ENCODE measurements at places on chromosomes 16 and 17. TPM values are rescaled to one million over a fixed set of nuclear protein-coding genes. Genes with fewer than 3 reads are reported as not detected.

DNA sequence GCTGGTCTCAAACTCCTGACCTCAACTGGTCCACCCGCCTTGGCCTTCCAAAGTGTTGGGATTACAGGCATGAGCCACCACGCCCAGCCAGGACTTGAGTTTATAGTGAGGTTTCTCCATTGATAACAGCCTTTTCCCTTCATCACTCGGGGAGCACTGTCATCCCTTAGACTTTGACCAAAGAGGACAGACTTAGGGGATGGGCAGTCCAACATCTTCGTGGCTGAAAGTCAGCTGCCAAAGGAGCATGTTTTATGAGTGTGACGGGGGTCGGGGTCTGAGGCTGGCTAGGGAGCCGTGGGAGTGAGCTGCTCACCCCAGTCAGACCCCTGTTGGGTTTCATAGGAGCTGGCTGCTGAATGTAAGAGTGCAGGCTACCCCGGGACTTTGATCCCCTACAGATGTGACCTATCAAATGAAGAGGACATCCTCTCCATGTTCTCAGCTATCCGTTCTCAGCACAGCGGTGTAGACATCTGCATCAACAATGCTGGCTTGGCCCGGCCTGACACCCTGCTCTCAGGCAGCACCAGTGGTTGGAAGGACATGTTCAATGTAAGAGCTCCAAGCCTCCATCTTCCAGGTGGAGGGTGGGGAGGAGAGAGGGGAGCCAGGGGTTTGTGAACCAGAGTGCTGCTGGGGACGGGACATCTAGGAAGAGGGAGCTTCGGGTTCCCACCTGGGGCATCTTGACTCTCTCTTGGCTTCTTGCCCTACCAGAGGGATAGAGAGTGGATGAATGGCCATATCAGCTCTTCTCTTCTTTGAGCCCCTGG, 3.1 kb downstream of the DHRS11 start:
- ATAC-seq, result no peak

The COPZ2 gene
- total RNA-seq, result 16.8 TPM

DNA sequence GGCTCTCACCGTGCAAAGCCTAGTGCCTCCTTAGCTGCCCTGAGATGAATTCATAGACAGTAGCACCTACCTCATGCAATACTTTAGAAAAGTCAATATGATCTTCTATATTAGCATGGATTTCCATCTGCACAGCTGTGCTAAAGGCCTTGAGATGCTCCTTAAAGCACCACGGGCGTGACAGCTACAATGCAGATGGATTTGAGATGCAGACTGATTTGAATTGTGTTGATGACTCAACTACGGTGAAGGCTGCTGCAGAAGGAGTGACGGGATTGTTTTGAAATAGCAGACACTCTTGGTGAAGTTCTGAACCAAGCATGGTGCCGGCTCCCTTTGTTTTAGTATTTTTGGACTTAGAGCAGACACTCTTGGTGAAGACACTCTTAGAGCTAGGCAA, 88.2 kb downstream of the SPECC1 start:
- no peak for ATAC-seq

DNA sequence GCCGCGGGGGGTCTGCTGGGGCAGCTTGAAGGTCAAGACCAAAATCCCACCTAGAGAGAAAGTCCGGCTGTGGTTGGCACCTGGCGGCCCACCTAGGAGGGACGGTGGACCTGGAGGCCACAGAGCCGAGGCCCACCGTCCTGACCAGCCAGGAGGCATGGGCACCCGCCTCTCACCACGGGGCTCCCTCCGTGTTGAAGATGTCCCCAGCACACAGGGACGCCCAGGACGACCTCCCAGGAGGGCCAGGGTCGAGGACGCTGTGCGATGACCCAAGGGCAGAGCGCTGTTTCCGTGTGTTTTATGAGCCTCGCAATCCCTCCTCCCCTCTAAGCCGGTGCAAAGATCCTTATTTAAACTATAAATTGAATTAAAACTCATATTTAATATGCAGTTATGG, 131.2 kb downstream of the C16orf95 start:
- ATAC-seq, result no peak

The RHBDF2 gene
- 1.1 TPM for total RNA-seq

Measured in motor neuron (in vitro differentiated cells).